ENCODE measurements at places on chromosomes 1 and 21.

GRCh38 chr1:193310564-193310963 lies 124.2 kb upstream of the B3GALT2 start:
- DNase-seq, result no peak

- DNase-seq, result no peak
Observed at GRCh38 chr1:171999756-172000155, 158.5 kb downstream of the DNM3 start.

DNA sequence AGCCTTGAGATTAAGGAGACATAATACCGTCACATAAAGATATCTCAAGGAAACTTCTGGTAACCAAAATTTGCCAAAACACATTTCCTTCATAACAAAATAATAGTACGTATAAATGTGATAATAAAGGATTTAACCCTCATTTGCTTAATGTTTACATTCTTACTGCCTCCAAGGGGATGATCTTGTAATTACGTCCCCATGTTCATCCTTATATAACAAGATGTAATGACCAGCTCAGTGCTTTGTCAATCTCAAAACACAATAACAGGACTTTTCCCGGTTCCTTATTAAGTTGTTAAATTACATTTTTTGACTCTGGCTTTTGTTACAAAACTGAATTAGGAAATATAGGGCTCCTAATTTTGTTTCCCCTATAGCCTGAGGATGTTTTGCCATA lies 41.3 kb upstream of the UHMK1 start:
- no peak for DNase-seq

DNA sequence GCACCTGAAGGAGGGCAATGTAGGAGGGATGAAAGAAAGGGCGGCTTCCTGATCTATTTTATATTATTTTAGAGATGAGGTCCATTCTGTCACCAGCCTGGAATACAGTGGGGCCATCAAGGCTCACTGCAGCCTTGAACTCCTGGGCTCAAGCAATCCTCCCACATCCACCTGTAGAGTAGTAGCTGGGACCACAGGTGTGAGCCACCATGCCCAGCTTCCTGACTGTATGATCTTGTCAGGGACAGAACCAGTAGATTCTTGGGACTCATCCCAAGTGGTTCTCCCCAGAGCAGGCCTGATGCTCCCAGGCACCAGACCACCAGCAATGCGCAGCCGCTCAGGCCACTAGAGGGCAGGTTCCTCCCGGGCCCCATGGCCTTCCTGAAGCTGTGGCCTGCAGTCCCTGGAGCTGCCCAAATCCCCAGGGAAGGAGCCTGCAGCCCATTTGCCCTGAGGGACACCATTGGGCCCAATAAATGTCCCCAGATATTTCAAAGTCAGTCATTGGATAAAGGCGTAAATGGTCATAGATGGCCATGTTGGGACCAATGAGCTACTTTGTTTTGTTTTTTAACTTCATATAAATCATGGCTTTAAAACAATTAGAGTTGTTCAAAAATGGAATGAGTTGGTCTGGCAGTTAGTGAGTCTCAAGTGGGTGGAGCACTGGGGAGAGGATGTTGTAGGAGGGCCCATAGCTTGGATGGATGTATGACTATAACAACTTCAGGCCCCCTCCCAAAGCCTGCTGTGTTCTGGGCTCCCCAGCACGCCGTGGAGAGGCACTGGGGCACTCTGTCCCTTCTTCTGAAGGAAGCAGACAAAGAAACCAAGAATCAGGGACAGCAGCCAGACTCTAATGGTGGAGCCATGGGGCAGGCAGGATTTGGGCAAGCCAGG lies 44.7 kb upstream of the GOLT1A start:
- no peak for DNase-seq

DNA sequence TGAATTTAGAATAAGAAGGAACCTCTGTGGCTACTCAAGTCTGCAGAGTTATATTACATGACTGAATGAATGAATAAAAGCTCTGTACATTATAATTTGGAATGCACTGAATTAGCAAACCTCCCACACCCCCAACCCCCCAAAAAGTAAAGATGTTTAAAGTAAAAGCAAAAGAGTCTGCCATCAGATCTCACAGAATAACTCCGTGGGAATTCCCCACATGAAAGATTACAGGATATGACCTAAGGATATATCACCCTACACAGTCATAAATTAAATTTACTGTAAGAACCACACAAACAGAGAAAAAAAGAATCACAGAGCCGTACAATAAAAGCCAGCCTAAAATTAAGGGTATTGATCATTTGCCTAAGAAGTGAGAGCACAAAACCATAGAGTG lies 587.3 kb downstream of the PTPRC start:
- no peak for DNase-seq

- no peak for DNase-seq
Observed at GRCh38 chr1:219373616-219373935, 199.9 kb downstream of the LYPLAL1 start.

DNA sequence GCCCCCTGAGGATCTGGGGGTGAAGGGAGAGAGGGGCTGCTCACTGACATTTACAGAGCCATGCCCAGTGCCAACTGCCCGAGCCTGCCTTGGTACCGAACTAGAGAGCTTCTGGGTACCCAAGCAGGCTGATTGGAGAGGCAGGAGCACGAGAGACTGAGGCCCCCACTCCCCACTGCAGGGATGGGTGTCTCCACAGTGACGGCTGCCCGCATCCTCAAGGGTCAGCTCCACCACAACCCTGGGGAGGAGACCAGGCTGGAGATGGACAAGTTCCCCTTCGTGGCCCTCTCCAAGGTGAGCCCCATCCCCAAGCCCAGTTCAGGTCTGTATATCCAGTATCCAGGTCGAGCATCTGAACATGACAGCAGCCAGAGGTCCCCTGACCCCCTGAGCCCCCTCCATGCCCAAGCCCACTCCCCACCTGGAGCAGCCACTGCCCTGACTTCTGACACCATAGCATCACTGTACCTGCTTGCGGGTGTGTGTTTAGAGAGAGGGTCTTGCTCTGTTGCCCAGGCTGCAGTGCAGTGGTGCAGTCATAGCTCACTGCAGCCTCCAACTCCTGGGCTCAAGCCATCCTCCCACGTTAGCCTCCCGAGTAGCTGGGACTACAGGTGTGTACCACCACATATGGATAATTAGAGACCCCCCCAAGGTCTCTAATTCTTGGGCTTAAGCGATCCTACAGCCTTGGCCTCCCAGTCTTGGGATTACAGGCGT lies 51.9 kb downstream of the ALPL start:
- DNase-seq, result no peak
